ENCODE measurements at places on chromosomes 4 and X.

DNA sequence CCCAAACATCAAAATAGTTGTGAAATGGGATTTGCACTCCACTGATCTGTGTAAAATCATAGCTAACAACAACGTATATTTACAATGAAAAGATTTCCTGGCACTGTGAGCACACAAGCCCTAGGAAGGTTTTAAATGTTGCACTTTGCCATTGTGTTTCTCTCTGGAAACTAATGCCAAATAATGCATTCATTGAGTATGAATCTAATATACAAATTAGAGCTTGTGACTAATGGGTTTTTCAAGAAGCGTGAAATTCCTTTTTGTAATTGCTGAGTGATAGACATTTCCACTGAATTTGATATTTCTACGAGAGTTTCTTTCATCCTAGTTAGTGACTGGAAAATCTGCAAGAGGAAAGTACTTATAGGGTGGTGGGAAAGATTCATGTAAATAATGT is 135.9 kb downstream of the COL25A1 start:
- no peak for DNase-seq

GRCh38 chr4:84733343-84734033 is 150.6 kb downstream of the CDS1 start:
- no peak for DNase-seq

GRCh38 chr4:47434931-47435330 is 28.6 kb downstream of the COMMD8 start:
- DNase-seq = no peak

- DNase-seq = peak; percentile 42
These were observed 220.3 kb upstream of the TENM3 start for GRCh38 chr4:182022909-182023308.

- no peak for DNase-seq
These were observed 9.3 kb upstream of the SMIM20 start for GRCh38 chr4:25904748-25905082.

DNA sequence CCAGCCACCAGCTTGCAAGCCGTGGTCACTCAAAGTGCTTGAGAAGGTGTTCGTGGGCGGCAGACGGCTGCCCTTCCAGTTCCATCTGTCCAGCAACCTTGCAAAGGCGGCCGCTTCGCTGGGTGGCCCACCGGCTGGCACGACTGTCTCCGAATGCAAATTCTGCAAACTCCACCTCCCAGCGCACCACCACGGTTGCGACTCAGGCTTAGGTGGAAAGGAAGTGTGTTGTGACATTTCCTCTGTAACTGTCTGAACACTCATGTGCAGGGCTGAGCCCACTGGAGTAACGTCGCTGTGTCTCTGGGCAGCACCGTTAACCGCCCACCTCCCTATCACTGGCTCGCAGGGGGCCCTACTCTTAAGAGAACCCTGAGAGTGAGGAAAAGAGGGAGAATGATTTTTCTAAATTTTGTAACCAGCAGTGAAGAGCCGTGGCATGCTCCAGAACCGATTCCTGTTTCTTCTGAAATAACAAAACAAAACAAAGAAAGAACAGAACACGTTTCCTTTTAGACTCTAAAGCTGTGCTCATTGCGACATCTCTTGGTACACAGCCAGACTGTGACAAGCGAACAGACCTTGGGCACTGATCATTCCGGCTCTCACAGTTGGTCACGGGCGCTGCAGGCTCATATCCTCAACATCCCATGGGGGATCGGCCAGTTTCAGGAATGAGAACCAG is at the start of gene P2RY8:
P2RY8 (minus strand) TSS at position 155 of the 685 bp plus-strand sequence. CDS start 70,627 bp downstream, outside the sequence.
- peak; percentile 11 for DNase-seq

DNA sequence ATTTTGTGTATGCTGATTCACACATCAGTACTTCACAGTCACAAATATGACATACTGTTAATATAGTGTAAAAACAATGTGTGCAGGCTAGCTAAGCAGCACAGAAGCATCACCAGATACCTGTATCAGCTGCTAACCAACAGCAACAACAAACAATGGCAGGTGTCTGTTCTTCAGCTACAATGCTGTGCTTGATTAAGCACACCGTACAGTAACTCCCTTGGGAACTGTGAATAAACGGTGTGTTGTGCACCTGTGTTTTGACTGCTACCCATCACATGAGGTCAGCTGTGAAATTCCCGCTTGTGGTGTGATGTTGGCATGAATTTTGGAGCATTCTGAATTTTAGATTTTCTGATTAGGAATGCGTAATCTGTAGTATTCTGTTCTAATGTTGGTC is 379.7 kb upstream of the FAT1 start:
- DNase-seq = peak; percentile 23

GRCh38 chr4:81272671-81273070 is 57.6 kb upstream of the PRKG2 start:
- no peak for DNase-seq

- no peak for DNase-seq
These were observed 31.6 kb downstream of the KDM6A start for GRCh38 chrX:44904542-44905115.

DNA sequence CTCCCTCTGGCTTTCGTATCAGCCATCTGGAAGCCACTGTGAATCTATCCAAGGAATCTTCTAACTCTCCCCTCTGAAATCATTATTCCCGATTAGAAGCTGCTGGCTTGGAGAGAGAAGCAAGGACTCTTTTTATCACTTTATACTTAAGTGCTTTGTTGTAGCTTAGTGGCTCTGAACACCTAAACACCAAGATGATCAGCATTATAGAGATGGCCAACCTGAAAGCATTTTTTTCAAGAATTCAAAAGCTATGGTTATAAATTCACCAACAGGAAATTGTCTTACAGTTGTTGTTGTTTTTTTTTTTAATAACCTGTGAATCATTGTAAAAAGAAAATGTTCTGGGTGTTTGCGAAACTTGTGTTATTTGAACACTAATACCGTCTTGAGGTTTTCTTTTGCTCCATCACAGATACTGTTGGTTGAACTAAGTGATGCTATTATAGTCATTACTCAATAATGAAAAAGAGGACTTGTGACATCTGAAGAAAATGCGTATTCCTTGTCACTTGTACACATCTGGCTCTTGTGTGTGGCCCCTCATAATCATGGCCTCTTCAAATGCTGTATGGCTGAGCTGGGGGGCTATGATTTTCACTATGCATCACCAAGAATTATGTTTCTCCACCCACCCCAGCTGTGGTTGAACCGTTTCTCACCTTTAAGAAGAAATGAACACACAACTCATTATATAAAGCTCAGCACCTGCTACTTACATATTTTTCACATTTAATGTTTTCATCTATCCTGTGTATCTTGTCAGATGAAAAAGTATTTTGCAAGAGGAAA is 11.8 kb upstream of the SMIM43 start:
- no peak for DNase-seq

Data from NCI-H2029 (cell line).